ENCODE measurements at places on chromosomes 3 and 15.
A peak's percentile ranks its signal among the peaks of the same experiment; 100 is the strongest.

GRCh38 chr15:56725386-56725785 is 7.9 kb downstream of the ZNF280D start:
- no peak for DNase-seq

DNA sequence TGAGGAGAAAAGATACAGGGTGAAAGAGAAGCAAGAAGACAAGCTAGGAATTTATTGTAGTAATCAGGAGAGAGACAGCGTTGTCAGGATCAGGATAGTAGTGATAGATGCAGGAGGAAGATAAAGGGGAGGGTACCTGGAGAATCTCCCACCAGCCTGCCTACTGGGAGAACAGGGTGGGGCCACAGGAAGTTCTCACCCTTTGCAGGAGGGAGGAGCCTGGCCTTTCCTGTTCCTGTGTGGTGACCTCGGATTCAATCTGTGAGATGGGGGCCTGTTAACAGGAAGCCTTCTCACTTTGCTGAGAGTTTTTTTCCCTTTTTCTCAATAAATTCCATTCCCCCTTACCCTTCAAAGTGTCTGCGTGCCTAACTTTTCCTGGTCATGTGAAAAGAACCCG is 37.6 kb downstream of the GMPS start:
- DNase-seq, result no peak

GRCh38 chr15:63712828-63713520 is 115.8 kb downstream of the FBXL22 start:
- no peak for DNase-seq

DNA sequence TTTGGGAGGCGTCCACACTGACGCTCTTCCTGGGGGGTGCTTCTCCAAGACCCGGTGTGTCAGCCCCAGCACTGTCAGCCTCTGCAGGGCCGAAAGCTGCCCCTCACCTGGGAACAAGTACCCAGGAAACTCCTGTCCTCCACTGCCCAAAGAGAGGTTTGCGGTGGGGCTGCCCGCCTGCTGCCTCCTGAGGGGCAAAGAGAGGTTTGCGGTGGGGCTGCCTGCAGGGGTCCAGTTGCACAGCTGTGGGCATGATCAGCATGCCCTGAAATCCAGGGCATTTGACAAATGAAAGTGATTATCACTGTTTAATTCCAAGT is 15.1 kb upstream of the SNRPA1 start:
- DNase-seq, result no peak

DNA sequence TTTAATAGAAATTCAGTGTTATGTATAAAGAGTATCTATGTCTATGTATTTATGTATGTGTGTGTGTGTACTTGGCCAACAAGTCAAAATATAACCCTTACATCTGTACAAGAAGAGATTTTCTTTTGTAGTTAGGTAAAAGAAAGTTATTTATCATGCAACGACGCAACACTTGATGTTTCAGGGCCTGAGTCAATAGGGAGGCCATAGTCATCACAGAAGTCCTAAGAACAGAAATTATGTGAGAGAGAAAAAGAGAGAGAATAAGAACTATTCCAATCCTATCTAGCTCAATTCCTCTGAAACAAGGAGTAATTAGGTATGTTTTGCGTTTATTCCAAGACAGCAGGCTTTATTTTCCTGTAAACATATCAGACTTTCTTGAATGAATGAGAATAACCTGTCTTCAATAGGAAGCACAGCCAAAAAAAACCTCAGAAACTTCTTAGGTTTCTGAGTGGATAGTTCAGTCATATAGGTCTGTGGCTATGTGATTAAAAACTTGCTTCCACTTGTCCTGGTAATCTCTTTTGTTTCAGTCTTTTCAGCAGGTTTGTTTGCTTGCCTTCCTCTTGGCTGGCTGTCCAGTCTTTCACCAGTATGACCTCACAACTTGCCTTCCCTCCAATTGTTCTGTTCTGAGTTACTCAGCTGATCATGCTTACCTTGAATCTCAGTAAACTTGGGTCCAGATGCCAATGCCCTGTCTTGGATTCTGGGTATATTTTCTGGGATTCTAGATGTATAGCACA is 382.4 kb upstream of the GBE1 start:
- no peak for DNase-seq

DNA sequence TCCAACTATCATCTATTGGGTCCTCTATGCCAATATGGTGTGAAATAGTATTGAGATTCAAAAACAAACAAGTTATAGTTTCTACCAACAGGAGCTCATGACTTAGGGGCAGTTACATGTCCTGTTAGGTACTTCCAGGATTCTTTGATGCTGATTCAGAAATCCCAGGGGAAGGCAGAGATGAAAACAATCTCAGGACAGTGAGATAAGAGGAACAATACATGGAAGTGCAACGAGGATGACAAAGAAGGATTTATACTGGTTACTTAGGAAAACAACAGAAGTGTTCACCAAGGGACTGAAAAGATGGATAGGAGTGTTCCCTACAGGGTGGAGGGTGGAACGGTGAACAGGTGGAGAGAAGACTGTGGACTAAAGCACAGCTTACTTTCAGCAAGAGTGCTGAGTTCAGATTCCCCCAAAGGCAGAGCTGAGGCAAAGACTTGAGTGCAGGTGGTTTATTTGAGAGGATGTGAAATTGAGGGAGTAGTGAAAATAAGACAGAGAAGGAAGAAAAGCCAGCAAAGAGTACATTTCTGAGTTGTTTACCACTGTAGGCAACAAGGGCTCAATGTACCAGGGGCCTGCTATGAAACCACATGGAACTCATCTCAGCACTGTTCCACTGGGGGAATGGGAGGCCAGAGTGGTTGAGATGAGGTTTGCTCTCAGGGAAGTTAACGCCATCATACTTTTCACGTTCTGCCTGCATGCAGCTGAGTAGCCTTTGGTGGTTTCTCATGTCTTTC is 68.1 kb downstream of the TRIM69 start:
- peak; percentile 10 for DNase-seq

- no peak for DNase-seq
Observed at GRCh38 chr3:112350018-112350810, 17.3 kb downstream of the CD200 start.

DNA sequence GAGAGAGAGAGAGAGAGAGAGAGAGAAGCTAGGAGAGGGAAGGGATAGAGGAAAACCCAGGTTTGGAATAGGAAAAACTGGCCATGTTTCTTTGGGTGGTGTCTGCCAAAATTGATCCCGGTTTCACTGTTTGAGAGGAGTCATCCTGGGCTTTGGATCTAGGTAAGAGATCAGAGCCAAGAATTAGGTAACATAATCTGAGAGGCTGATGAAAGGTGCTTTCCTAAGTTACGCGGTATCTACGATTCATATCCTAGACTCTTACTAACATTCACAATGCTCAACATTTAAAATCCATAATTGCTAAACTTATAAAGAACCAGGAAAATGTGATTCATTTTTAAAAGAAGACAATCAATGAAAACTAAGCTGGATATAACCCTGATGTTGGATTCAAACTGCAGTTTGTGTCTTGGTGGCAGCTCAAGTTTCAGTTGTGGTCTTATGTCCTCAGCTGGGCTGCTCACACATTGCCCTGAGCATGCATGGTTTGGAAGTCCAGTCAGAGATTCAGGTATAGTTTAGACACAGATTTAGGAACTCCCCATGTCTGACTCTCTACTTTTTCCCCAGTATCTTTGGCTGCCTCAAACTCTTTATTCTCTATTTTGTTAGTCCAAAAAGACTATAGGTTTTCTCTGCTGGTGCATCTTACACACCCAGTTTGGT is 42.5 kb upstream of the FMN1 start:
- DNase-seq, result no peak

GRCh38 chr3:51559961-51560360 is 21.4 kb downstream of the RAD54L2 start:
- no peak for DNase-seq

DNA sequence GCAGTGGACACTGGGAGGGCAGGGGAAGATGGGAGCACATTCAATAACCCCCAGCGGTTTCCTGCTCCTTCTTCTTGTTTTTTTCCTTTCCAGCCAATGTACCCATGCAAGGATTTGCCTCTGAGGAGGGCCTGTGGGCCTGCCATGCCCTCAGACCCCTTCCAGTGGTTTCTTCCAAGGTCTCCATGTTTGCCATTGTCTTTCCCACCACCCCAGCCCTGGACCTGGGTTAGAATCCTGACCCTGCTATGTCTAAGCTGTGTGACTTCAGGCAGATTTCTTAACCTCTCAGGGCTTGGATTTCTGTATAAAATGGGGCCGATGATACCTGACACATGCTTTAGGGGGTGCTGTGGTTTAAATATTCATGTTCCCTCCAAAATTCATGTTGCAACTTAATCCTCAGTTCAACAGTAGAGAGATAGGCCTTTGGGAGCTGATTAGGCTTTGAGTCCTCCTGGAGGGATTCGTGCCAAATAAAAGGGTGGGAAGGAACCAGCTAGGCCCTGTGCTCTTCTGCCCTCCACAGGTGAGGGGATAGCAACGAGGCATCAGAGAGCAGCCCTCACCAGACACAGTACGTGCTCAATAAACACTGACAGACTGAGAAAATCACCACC is 46.3 kb upstream of the FLNB start:
- DNase-seq, result no peak

- no peak for DNase-seq
Observed at GRCh38 chr3:168973897-168974296, 689.6 kb downstream of the MECOM start.

GRCh38 chr3:7871003-7871560 is 630.5 kb upstream of the LMCD1 start:
- no peak for DNase-seq

GRCh38 chr15:74265046-74265639 is 29.0 kb downstream of the CCDC33 start:
- DNase-seq, result no peak

- DNase-seq, result no peak
Observed at GRCh38 chr3:5568451-5568850, 380.9 kb downstream of the EDEM1 start.

DNA sequence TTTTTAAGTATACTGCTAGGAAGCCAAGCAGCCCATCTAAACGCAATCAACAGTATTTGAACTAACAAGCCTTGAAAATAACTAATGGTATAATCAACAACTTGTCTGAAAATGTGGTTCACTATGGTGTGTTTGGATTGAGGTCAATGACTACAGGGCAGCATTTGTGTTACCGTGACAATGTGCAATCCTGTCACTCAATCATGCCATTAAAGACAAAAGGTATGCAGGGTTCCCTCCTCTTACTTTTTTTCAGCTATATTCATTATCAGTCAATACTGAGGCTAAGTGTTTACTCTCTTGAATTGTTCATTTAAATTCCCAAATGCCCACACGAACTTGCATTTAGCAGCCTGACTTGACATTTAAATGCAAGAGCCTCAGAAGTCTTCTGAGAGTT is 1099.3 kb upstream of the EPHA6 start:
- DNase-seq, result no peak

DNA sequence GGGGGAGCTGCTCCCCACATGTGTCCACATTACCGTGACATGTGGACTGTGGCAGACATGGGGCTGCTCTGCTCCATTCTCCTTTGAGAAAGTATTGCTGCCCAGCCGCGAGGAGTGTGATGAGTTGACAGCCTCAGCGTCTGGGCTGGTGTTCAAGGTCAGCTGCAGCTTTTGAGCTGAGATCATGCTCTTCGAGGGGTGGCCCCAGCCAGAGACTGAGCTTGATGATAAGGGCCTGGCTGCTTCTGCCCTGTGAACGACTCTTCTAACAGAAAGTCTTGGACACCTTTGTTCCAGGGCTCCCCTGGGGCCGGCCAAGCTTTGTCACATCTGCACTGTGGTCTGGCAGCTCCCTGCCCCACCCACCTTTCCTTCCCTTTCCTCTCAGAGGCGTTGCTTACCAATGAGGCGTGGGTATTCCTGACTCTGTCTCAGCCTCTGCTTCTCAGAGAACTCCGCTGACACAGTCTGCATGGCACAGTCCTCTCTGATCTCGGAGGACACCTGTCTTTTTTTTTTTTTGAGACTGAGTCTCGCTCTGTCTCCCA is 86.6 kb downstream of the CHRD start:
- DNase-seq, result peak; percentile 91

DNA sequence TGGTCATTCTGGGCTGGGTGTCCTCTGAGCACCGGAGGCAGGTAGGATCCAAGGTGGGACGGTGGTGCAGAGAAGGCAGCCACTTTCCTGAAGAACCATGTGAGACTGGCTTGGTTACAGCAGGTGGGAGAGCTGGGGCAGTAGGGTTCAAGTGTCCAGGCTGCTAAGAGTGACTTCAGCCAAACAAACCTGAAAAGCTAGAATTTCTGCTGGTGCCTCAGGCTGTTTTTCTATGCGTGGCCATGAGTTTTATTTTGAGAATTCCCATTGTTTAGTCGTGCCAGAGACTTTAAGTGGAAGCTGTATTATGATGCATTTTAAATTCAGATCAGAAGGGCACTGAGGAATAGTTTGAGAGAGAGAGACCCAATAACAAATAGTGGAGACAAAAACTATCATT is 20.1 kb downstream of the USP13 start:
- DNase-seq, result peak; percentile 37

- no peak for DNase-seq
Observed at GRCh38 chr15:47801522-47801921, 84.2 kb downstream of the SEMA6D start.

- no peak for DNase-seq
Observed at GRCh38 chr15:89021224-89021623, 67.0 kb upstream of the ABHD2 start.

GRCh38 chr3:127445581-127446343 is 144.8 kb downstream of the TPRA1 start:
- DNase-seq, result no peak

GRCh38 chr3:61526308-61526707 is 35.1 kb upstream of the PTPRG start:
- DNase-seq, result no peak

GRCh38 chr3:112721231-112721630 is 80.3 kb upstream of the CCDC80 start:
- no peak for DNase-seq

- peak; percentile 39 for DNase-seq
Observed at GRCh38 chr3:67610458-67610857, 44.0 kb downstream of the SUCLG2 start.

DNA sequence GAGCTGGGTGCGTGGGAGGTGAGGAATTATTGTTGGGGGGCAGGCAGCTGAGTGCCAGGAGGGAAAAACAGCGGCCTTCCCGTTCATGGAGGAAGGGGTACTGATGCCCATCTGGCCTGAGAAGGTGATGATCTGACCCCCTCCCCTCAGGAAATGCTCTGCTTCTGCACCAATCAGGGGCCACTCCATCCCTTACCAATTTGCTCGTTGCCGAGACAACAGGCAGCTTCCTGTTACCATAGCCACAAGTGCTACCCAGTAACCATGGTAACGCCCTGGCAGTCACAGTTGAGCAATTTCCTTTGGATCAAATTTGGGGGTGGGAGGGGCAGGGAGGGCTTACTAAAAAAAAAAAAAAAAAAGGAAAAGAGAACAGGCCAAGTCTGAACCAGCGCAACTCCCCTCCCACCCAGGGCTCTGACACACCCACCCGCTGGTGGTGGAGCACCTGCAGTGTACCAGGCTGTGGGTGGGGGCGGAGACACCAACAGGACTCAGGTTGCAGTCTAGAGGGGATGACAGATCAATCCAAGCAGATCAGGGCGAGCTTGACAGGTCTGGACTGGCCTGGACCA is 13.7 kb downstream of the CELF6 start:
- DNase-seq, result no peak
